H9 (cell line): ENCODE measurements at places on chromosomes 2 and 18.
A peak's percentile ranks its signal among the peaks of the same experiment; 100 is the strongest.

GRCh38 chr2:117738991-117739839, 75.3 kb upstream of the DDX18 start:
- no peaks in the 10 kb centered on the region for H3K4me1 ChIP-seq
- H3K4me3 ChIP-seq = no peak overlapping the region
- no peaks in the 10 kb centered on the region for H3K36me3 ChIP-seq
- no peak for DNase-seq

GRCh38 chr2:169005080-169005598, 26.0 kb downstream of the ABCB11 start:
- H3K36me3 ChIP-seq = no peaks in the 10 kb centered on the region
- no peak overlapping the region for H3K27ac ChIP-seq
- DNase-seq = peak; percentile 33
- H3K4me1 ChIP-seq = no peaks in the 10 kb centered on the region

- H3K27me3 ChIP-seq = no peaks in the 10 kb centered on the region
- H3K4me3 ChIP-seq = no peak overlapping the region
- no peak for DNase-seq
- no peak overlapping the region for H3K27ac ChIP-seq
- no peaks in the 10 kb centered on the region for H3K36me3 ChIP-seq
Observed at GRCh38 chr2:20937353-20937752, 106.5 kb downstream of the APOB start.

GRCh38 chr2:85830645-85831044, 58.1 kb downstream of the ST3GAL5 start:
- H3K36me3 ChIP-seq = no peaks in the 10 kb centered on the region
- H3K4me1 ChIP-seq = no peaks in the 10 kb centered on the region; the same call in 1 of the 2 replicates
- no peak overlapping the region for H3K27ac ChIP-seq
- no peak overlapping the region for H3K4me3 ChIP-seq

DNA sequence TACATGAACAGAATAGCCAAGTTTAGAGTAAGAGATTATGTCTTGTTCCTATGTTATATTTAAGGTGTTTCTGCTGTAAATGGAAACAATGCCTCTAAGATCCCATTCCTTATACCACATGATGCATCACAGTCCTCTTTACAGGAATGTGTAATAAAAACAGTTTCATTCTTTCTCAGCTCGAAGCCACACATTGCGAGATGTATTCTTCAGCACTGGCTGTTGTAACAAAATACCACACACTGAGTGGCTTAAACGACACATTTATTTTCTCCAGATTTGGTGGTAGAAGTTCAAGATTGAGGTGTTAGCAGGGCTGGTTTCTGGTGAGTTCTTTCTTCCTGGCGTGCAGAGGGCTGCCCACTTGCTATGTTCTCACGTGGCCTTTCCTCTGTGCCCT, 246.2 kb downstream of the SOCS6 start:
- no peak overlapping the region for H3K27ac ChIP-seq
- no peaks in the 10 kb centered on the region for H3K4me1 ChIP-seq
- DNase-seq = no peak
- H3K36me3 ChIP-seq = no peaks in the 10 kb centered on the region
- no peaks in the 10 kb centered on the region for H3K27me3 ChIP-seq

DNA sequence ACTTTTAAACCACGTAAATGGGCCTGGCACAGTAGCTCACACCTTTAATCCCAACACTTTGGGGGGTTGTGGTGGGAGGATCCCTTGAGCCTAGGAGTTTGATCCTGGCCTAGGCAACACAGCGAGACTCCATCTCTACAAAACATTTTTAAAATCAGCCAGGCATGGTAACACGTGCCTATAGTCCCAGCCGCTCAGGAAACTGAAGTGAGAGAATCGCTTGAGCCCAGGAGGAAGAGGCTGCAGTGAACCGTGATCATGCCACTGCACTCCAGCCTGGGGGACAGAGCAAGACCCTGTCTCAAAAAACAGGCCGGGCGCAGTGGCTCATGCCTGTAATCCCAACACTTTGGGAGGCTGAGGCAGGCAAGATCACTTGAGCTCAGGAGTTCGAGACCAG, 12.2 kb downstream of the ROCK1 start:
- H3K27me3 ChIP-seq = no peaks in the 10 kb centered on the region
- peaks cover 6% of the 10 kb centered on the region; the same call in 2 of the 3 replicates for H3K36me3 ChIP-seq
- DNase-seq = no peak
- no peaks in the 10 kb centered on the region for H3K4me1 ChIP-seq
- H3K27ac ChIP-seq = no peak overlapping the region
- H3K4me3 ChIP-seq = no peak overlapping the region

- H3K27me3 ChIP-seq = no peaks in the 10 kb centered on the region
- no peak overlapping the region for H3K4me3 ChIP-seq
- no peaks in the 10 kb centered on the region for H3K4me1 ChIP-seq
- no peak for DNase-seq
- no peak overlapping the region for H3K27ac ChIP-seq
Observed at GRCh38 chr2:37402636-37403035, 58.2 kb downstream of the QPCT start.
